ENCODE measurements at places on chromosomes 7 and 10. TPM values are rescaled to one million over a fixed set of nuclear protein-coding genes. Genes with fewer than 3 reads are reported as not detected.

Gene PPP1R9A
- 2.6 TPM for total RNA-seq

Gene STAG3
- 0.77 TPM for total RNA-seq

Gene LIPM
- total RNA-seq: not detected

Gene CDC14C
- total RNA-seq: not detected

Gene CHCHD3
- total RNA-seq: 280 TPM

Gene HYAL4
- total RNA-seq: 2.1 TPM

Gene TMEM273
- not detected for total RNA-seq

Gene CRYGN
- 0.17 TPM for total RNA-seq

Gene CCDC172
- total RNA-seq: not detected

Gene LIPF
- total RNA-seq: not detected

Gene CTTNBP2
- 3.6 TPM for total RNA-seq

GRCh38 chr10:20955355-20955893 lies 58.3 kb upstream of the NEBL start:
- no peak for DNase-seq

- DNase-seq: peak; percentile 54
These were observed 86.1 kb downstream of the EGFR start for GRCh38 chr7:55104712-55105433.

DNA sequence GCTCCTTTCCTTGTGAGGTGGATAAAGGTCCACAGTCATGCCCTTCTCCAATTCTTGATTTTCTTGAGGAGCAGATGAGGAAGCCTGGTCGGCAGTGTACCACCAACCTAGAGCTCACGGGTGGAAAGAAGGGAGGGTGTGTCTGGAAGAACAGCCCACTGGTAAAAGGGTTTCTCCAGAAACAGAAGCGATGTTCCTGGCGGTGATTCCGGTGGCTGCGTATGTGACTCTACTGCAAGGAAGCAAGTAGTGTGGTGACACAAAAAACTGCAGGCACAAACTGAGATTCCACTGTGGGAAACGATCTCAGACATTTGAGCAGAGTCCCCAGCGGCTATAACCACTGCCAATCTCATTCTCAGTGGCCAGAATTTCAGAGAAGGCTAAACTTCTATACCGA lies 65.9 kb upstream of the ATP6V0A4 start:
- DNase-seq: no peak

GRCh38 chr10:30055226-30055662 lies 4.1 kb downstream of the JCAD start:
- no peak for DNase-seq

GRCh38 chr10:30365278-30365677 lies 16.2 kb upstream of the MTPAP start:
- DNase-seq: no peak

GRCh38 chr7:95904099-95904498 lies 131.7 kb downstream of the DYNC1I1 start:
- DNase-seq: no peak

- DNase-seq: no peak
These were observed 8.4 kb downstream of the PPP2R2D start for GRCh38 chr10:131909014-131909808.

- DNase-seq: peak; percentile 65
These were observed 4.2 kb upstream of the RPEL1 start for GRCh38 chr10:103241262-103242011.

DNA sequence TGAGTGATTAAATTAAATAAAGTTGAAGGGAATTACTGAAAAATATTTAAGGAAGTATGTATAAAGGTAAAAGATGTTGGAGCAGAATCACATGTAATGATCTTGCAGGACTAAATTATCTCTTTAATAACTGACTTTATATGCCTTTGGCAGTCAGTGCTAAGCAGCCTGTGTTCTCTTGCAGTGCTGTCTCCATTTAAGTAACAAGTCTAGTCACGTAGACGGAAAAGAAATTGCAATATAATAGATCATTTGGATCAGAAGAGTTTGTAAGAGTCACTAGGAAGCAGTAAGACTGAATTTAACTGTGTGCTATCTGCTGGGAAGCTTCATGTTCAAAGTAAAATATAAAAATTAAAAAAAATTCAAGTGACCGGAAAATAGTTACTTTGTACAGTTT lies 21.4 kb downstream of the BZW2 start:
- DNase-seq: no peak

GRCh38 chr10:83945982-83946718 lies 193.2 kb upstream of the GHITM start:
- DNase-seq: no peak

GRCh38 chr10:7260412-7260900 lies 150.4 kb downstream of the SFMBT2 start:
- DNase-seq: peak; percentile 70

GRCh38 chr10:133167693-133168616 lies 7.9 kb downstream of the KNDC1 start:
- DNase-seq: no peak

DNA sequence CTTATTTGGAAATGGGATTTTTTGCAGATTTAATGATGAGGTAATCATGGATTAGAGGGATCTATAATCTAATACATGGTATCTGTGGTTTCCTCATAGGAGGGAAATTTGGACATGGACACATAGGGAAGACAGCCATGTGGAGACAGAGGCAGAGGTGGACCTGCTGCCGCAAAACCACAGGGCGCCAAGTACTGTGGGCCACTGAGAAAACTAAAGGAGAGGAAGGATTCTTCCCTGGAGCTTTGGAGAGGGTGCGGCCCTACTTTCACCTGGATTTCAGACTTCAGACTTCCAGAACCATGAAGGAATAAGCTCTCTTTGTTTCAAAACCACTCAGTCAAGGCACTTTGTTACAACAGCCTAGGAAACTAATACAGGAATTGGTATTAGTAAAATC lies 149.4 kb upstream of the AKR1E2 start:
- DNase-seq: no peak

- no peak for DNase-seq
These were observed 124.4 kb upstream of the ITGB1 start for GRCh38 chr10:33082373-33082895.

DNA sequence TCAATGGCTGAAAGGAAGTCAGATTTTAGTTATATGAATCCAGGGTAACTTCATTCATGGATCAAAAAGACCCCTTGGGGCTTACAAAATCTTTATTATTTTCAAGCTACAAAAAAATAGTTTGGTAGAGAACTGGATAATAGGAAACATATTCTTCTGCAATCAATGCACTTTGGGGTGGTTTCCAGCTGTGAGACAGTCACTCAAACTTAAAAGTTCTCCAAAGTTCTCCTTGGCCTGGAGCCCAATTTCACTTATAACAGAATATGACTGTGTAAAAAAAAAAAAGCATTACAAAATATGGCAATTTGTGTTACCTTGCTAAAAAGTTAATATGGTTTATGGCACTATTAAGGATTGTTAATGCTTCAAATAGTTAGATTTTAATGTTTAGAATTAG lies 255.5 kb downstream of the AGMO start:
- DNase-seq: no peak

DNA sequence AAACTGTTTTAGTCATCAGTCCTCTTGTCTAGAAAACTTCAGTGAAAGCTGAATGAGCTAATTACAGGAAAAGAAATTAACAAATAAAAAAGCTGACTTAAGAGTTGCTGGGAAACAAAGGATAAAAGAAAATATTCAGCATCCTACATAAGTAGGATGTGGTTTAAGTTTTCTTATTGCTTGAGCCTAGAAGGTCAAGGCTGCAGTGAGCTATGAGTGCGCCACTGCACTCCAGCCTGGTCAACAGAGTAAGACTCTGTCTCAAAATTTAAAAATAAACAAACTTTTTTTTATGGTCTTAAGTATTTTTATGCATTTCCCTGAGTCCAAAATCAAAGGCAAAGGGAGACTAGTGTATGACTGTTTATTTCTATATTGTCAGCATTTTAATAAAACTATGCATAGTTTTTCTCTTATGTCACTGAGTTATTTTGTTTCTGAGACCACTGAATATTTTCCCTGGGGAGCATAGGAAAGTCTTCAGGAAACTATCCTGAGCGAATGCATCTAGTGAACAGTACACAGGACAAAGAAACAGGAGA lies 40.0 kb upstream of the LRRN3 start:
- no peak for DNase-seq

GRCh38 chr10:78202386-78202785 lies 168.7 kb downstream of the RPS24 start:
- no peak for DNase-seq

GRCh38 chr10:53646525-53646924 lies 873.9 kb upstream of the MBL2 start:
- DNase-seq: no peak

DNA sequence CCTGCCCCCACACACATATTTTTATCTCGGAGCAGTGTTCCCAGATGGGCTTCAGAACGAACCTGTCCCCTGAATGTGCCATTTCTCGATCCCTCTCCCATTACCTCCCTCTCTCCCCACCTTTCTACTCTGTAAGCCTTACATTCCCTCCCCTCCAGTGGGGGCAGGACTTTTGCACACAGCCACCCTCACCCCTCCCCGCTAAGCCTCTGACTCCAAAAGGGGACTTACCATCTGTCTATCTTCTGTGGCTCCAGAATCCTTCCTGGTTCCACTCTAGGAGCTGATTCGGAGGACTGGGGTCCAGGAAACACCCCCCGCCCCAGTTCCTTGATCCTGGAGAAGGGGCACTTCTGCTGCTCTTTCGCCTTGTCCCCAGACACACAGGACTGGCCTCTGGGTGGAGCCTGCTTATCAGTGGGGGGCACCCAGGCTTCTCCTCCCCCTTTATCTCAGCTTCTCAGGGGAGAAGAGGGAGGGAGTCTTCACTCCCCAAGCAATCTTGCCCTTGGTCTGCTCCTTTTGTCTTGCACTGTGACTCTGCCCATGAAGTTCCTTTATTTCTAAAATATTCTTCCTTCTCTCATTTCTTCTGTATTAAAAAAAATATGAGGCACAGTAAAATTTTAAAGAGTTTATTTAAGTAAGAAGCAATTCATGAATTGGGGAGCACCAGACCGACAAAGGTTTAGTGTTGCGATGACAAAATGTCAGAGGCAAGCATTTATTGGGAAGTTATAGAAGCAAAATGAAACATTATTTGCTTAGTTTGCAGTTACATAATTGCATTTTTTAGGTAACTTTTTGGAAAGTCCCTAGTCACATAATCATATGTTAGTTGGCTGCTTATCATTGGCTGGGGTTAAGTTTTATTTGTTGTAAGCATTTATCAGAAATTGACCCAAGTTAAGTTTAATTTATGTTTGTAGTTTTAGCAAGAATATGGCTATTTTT lies at the start of gene KEL:
Gene KEL, minus strand, starts transcription at position 391 of the 954 bp plus-strand sequence. Its CDS starts 157 bp downstream, at position 234.
- no peak for DNase-seq

GRCh38 chr10:61975391-61975932 lies 74.0 kb downstream of the ARID5B start:
- peak; percentile 54 for DNase-seq

- peak; percentile 59 for DNase-seq
These were observed 3.0 kb downstream of the AFAP1L2 start for GRCh38 chr10:114401195-114401791.

DNA sequence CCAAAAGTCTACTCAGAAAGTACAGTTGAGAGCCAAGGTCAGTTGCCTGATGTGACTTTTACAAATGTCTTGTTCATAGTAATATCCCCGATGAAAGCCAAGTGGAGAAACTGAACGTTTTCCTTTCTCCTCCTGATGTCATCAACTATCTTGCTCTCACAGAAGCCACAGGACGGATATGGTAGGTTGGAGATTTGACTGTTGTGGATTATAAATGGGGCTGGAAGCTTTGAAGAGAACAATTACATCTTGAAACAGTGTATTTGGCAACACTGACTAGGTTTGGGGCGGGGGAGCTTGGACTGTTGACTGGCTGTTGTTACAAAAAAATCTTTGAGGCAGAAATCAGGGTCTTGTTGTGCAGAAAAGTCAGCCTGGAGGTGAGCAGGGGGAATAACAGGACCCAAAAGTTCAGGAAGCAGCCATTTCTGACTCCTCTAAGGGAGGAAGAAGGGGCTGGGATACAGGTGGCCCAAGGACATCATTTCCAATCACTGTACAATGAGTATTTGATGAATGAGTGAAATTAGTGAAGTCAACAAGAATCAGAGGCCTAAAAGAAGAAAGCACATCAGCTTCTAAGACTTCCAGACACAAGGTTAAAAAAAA lies 24.3 kb downstream of the PLEKHS1 start:
- no peak for DNase-seq

- DNase-seq: no peak
These were observed 230.9 kb downstream of the TCERG1L start for GRCh38 chr10:131080571-131080970.

GRCh38 chr7:29860186-29860585 lies 53.9 kb downstream of the WIPF3 start:
- DNase-seq: no peak

GRCh38 chr7:111076205-111076604 lies 14.7 kb upstream of the LRRN3 start:
- DNase-seq: peak; percentile 87

DNA sequence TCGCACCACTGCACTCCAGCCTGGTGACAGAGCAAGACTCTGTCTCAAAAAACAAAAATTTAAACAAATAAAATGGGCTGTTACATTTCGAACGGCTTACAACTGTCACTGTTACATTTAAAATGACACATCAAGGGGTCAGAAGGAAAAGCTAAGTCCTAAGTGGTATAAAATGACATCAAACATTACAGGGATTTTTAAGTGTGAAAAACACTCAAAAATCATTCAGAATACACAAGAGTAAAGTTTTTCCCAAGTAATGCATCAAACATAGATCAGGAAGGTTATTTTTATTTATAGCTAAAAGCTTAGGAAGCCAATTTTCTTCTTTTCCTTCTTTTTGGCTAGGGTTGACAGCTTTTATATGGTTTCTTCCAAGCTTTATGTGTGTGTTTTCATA lies 39.0 kb downstream of the CCDC3 start:
- no peak for DNase-seq

DNA sequence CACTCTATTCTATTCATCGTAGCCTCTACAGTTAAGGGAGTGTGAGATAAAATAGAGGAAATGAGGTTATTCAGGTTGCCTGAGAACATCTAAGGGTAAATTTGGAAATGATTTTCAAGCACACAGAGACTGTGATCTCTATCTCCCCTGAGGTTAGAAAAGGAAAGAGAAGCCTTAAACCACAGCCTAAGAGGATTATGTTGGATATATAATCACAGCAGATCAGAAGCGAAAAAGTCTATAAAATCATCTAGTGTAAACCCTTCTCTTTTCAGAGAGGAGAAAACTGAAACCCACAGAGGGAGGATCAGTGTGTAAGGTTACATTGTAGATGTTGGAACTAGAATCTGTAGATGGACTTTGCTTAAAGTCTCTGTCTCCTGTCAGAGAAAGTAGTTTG lies 90.6 kb upstream of the SEMA3E start:
- no peak for DNase-seq

DNA sequence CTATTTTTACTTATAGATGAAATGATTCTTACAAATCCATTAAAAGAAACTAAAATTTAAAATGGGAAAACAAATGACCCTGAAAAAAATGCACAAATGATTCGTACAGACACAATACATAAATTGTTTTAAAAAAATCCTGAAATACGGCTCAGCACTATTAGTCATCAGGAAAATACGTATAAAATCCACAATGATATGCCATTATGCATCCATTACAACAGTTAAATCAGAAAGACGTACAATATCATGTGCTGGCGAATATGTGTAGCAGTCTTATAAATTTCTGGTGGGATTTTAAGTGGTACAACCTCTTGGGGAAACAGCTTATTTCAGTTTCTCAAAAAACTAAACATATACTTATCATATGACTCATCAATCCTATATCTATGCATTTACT lies 600.1 kb upstream of the STEAP1 start:
- DNase-seq: no peak

GRCh38 chr10:74186678-74187077 lies 35.7 kb downstream of the ADK start:
- no peak for DNase-seq
